Osteoblast (primary cell): ENCODE measurements at places on chromosomes 11 and 22. TPM values are rescaled to one million over a fixed set of nuclear protein-coding genes. Genes with fewer than 3 reads are reported as not detected.

The OR4D5 gene
- total RNA-seq = not detected in 2 replicates

The FGF3 gene
- not detected in 2 replicates for total RNA-seq

The CCDC88B gene
- total RNA-seq = 0.29 and 1.4 TPM in 2 replicates

The CTSF gene
- 41.3 and 45.6 TPM in 2 replicates for total RNA-seq

The PTPN5 gene
- total RNA-seq = not detected in 2 replicates

The SCO2 gene
- total RNA-seq = 5.1 and 5.6 TPM in 2 replicates

The FXYD2 gene
- total RNA-seq = not detected in 2 replicates

The GAB4 gene
- total RNA-seq = not detected in 2 replicates

DNA sequence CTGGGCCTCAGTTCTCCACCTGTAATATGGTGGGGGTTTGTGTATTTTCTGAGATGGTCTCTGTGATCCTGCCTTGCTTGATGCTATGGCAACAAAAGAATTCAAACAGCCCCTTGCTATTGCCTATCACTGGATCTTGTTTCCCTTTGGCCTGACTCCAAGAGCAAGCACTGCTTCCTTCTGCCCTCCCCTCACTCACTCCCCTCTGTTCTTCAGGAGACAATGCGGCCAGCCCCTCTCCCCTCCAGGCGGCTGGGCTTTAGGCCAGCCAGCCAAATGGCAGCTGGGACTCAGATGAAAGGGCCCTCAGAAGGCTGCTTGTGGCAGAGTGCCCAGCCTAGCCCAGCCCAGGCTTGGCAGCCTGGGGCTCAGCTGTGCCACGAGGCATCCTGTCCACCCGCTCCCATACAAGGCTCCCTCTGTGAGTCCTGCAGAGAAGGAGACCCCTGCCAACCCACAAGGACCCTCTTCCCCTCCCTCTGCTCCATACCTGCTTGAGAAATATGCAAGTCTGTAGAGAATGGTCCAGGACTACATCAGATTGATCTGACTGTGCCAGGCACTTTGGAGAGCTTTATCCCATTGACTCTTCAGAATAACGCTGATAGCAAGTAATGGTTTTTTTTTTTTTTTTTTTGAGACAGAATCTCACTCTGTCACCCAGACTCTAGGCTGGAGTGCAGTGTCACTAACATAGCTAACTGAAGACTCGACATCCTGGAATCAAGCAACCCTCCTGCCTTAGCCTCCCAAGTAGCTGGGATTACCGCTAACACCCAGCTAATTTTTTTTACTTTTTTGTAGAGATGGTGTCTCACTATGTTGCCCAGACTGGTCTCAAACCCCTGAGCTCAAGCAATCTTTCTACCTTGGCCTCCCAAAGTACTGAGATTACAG is 7.6 kb upstream of the KCTD14 start:
- peak; percentile 89 for DNase-seq

DNA sequence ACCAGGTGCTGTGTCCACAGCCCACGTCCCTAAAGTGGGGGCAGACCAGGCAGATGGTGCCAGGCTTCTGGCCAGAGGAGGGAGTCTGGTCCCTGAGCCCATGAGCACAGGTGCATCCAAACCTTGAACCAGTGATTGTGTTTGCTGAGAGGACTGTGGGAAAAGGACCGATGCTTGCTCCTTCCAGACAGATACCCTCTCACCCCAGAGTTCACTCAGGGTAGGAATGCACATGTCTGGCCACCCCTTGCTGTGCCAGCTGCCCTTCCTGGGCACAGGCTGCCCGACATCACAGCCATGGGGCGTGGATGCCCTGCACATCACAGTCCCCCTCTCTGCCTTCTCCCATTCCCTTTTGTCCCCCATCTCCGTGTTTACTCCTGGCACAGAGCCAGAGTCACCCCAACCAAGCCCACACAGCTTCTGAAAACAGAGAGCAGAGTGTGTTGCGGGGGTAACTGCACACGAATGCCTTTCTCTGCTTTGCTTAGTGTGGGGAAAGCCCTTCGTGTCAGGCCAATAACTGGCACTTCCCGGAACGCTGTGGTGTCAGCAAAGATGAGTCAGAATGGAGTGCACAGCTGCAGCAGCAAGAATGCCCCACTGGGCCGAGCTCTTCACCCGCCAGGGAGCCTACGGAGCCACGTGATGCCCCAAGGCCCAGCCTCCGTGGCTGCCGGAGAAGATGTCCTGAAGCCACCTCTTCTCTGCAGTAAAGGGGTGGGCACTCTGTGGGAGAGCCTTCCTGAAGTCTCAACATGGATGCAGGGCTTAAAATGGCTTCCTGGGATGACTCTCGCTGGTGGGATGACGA is 7.6 kb downstream of the CARS1 start:
- peak; percentile 99 for DNase-seq

GRCh38 chr22:49107961-49108530 is 719.6 kb downstream of the BRD1 start:
- peak; percentile 23 for DNase-seq

GRCh38 chr11:67420147-67420645 is 4.7 kb downstream of the CARNS1 start:
- no peak for DNase-seq

GRCh38 chr11:64246871-64247728 is at the start of gene PPP1R14B:
Gene PPP1R14B (minus strand): TSS chr11:64246943. CDS start chr11:64246673, 270 bp downstream.
- peak; percentile 100 for DNase-seq

DNA sequence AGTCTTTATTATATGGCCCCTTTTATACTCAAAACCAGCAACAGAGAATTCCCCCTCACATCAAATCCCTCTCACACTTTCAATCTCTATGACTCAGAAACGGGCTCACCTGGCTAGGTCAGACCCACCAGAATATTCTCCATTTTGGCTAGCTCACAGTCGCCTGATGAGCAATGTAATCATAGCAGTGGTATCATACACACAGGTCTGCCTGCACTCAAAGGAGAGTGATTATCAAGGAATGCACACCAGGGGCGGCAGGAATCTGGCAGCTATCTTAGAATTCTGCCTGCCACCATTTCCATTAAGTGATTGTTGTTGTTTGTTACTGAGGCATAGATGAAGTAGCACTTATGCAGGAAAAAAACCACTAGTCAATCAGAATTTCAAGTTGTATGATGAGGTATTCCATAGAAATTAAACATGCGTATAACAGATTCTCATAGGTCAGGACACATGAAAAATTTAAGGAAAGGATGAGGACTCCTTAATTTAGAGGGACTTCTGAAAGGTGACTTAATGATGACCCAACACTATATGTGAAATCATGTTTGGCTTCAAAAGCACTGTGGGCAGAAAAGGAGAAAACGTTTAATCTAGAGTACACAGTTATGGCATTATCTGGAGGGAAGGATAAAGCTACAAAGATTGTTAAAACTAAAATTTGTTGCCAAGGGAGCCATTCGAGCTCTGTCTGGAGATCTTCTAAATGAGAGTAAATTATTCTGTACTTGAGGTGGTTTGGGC is 185.8 kb upstream of the DDI1 start:
- peak; percentile 1 for DNase-seq

DNA sequence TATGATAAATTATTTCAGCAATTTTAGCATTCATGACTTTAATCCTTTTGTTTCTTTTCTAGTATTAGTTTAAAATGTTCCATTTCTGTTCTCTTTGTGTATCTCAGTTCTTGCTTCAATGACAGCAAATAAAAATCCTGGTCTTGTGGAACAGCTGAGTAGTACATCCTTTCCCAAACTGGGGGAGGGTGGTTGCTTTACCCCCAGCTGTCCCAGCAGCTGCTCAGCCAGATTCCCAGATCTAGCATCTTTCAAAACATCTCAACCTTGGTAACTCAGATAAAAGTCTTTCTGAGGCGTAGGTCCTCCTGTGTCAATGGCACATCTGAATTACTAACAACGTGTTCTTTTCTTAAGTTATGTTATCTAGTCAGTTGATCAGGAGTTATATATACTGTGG is 72.2 kb upstream of the GRK2 start:
- no peak for DNase-seq

- peak; percentile 70 for DNase-seq
Observed at GRCh38 chr11:124812876-124813275, 12.7 kb upstream of the MSANTD2 start.

- peak; percentile 55 for DNase-seq
Observed at GRCh38 chr22:39091126-39092081, 5.6 kb upstream of the APOBEC3H start.

- no peak for DNase-seq
Observed at GRCh38 chr11:119885067-119885466, 156.1 kb upstream of the NECTIN1 start.
